ENCODE measurements at places on chromosomes 1 and 21. TPM values are rescaled to one million over a fixed set of nuclear protein-coding genes. Genes with fewer than 3 reads are reported as not detected.

The RGS13 gene
- total RNA-seq, result 0.77 TPM

The SHISAL2A gene
- total RNA-seq, result not detected

The PAPPA2 gene
- total RNA-seq, result 0.12 TPM

The C1QTNF12 gene
- total RNA-seq, result 1.7 TPM

The S100A8 gene
- total RNA-seq, result 13.1 TPM

The WLS gene
- 273 TPM for total RNA-seq

The IL20 gene
- total RNA-seq, result not detected

The MYCL gene
- 0.69 TPM for total RNA-seq

The BARHL2 gene
- total RNA-seq, result not detected

The CDC20 gene
- 0.54 TPM for total RNA-seq

DNA sequence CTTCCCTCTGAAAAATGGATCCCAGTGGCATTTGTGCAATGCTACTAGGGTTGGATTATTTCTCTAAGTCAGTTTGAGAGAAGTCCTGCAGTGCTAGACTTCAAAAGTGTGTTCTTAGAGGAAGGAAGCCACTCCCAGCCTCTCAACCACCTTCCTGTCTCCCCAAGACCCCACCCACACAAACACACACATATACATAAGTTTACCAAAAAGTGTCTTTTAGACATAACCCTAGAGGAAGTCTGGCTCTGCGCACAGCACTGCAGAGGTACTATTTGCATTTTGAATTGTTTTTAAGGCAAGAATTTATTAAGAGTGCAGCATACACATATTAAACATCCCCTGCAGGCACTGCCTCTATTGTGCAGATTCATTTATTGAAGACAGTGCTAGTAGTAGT lies 127.3 kb downstream of the HHIPL2 start:
- no peak overlapping the region for H3K4me3 ChIP-seq
- H3K36me3 ChIP-seq, result no peaks in the 10 kb centered on the region
- H3K27me3 ChIP-seq, result no peaks in the 10 kb centered on the region

GRCh38 chr1:84174051-84174556 lies 30.0 kb downstream of the PRKACB start:
- no peaks in the 10 kb centered on the region for H3K27me3 ChIP-seq
- H3K36me3 ChIP-seq, result no peaks in the 10 kb centered on the region
- ATAC-seq, result no peak
- H3K4me3 ChIP-seq, result no peak overlapping the region
- no peak overlapping the region for H3K27ac ChIP-seq
- H3K4me1 ChIP-seq, result no peaks in the 10 kb centered on the region

GRCh38 chr1:51842261-51842660 lies 36.3 kb downstream of the NRDC start:
- H3K36me3 ChIP-seq, result no peaks in the 10 kb centered on the region
- H3K27me3 ChIP-seq, result no peaks in the 10 kb centered on the region
- no peak overlapping the region for H3K27ac ChIP-seq
- no peaks in the 10 kb centered on the region for H3K4me1 ChIP-seq

DNA sequence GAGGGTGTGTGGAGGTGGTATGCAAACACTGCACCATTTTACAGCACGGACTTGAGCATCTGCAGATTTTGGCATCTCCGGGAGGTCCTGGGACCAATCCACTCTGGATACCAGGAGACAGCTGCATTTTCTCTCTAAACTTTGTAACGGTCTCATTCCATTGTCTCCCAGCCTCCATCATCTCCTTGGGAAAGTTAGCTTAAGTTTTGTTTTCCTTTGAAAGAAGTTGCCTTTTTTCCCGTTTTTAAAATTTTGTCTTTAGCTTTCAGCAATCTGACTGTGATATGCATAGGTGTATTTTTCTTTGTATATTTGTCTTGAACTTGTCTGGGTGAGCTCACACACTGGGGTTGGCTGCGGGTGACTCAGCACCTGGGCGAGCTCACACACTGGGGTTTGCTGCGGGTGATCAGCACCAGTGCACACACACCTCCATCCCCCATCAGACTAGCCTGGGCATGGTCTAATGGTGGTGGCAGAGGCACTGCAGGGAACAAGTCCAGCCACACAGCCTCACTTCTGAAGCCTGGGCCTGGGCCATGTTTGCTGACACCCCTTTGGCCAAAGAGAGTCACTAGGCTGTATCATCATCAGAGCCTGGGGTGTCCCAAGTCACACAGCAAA lies 32.1 kb upstream of the COL18A1 start:
- no peaks in the 10 kb centered on the region for H3K36me3 ChIP-seq
- H3K27me3 ChIP-seq, result no peaks in the 10 kb centered on the region
- ATAC-seq, result no peak
- H3K4me1 ChIP-seq, result no peaks in the 10 kb centered on the region
- no peak overlapping the region for H3K4me3 ChIP-seq
- no peak overlapping the region for H3K27ac ChIP-seq

DNA sequence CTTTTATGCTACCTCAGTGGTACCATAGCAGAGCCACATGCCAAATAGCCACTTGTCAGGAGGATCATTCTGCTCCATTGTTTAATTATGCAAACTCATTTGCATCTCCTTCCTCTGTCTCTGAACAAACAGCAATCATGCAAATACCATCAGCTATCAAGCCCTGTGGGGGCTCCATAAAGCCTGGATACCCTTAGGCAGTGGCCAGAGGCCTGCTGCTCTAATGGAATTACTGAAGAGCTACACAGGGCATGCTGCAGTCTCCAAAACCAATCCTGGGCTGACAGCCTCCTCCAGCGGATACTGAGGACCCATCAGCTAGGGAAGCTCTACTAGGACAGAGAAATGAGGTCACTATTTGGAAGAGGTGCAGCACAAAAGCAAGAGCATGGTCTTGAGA lies 376.3 kb downstream of the KCNH1 start:
- no peak for ATAC-seq
- H3K27me3 ChIP-seq, result no peaks in the 10 kb centered on the region
- H3K4me3 ChIP-seq, result no peak overlapping the region
- H3K36me3 ChIP-seq, result no peaks in the 10 kb centered on the region
- H3K27ac ChIP-seq, result no peak overlapping the region
- H3K4me1 ChIP-seq, result no peaks in the 10 kb centered on the region

GRCh38 chr1:3774276-3774945 lies 1.9 kb downstream of the SMIM1 start:
- ATAC-seq, result no peak
- H3K4me3 ChIP-seq, result no peak overlapping the region
- H3K4me1 ChIP-seq, result no peaks in the 10 kb centered on the region
- H3K27ac ChIP-seq, result peak overlapping the region; percentile 86
- H3K36me3 ChIP-seq, result no peaks in the 10 kb centered on the region
- no peaks in the 10 kb centered on the region for H3K27me3 ChIP-seq

DNA sequence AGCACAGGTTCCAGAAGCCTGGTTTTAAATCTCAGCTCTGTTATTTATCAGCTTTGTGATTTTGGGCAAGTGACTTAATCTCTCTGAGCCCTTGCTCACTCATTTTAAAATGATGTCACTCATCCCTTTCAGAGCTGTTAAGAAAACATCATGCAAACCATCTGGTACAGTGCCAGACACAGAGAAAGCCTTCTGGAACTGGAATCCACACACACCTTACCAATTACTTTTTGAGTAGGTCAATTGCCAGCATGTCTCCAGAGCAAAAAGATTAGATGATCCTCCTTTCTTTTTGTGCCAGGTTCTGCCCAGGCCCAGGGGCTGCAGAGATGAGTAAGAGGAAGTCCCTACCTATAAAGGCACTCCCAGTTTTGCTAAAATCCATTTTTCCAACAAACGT lies 61.3 kb downstream of the ROR1 start:
- H3K36me3 ChIP-seq, result no peaks in the 10 kb centered on the region
- peaks cover under 1% of the 10 kb centered on the region for H3K4me1 ChIP-seq
- no peak overlapping the region for H3K27ac ChIP-seq
- no peak for ATAC-seq
- H3K27me3 ChIP-seq, result no peaks in the 10 kb centered on the region
- H3K4me3 ChIP-seq, result no peak overlapping the region

- H3K27me3 ChIP-seq, result no peaks in the 10 kb centered on the region
- no peaks in the 10 kb centered on the region for H3K36me3 ChIP-seq
- ATAC-seq, result no peak
- no peak overlapping the region for H3K27ac ChIP-seq
These were observed 429.8 kb upstream of the C1orf87 start for GRCh38 chr1:60503266-60503925.

DNA sequence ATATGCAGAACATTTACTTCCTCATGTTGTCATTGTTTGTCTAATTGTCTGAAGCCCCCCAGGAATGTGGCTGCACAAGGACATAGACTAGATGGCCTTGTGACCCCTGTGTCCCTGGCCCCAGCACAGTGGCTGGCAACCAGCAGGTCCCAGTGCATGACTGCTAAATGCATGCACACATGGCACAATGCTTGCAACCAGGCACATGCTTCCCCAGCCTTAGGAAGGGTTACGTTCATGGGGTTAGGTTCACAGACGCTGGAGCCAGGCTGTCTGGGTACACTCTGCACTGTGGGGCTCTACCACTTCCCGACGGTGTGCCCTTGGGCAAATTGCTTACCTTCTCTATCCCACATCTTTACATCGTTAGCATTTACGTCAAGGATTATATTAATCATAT lies 21.2 kb upstream of the CLIC6 start:
- H3K27me3 ChIP-seq, result peaks cover 36% of the 10 kb centered on the region
- no peak for ATAC-seq
- no peaks in the 10 kb centered on the region for H3K4me1 ChIP-seq
- H3K27ac ChIP-seq, result no peak overlapping the region

- H3K4me1 ChIP-seq, result no peaks in the 10 kb centered on the region
- no peak for ATAC-seq
- H3K36me3 ChIP-seq, result no peaks in the 10 kb centered on the region
These were observed 157.3 kb downstream of the GRIK3 start for GRCh38 chr1:36876990-36877389.

DNA sequence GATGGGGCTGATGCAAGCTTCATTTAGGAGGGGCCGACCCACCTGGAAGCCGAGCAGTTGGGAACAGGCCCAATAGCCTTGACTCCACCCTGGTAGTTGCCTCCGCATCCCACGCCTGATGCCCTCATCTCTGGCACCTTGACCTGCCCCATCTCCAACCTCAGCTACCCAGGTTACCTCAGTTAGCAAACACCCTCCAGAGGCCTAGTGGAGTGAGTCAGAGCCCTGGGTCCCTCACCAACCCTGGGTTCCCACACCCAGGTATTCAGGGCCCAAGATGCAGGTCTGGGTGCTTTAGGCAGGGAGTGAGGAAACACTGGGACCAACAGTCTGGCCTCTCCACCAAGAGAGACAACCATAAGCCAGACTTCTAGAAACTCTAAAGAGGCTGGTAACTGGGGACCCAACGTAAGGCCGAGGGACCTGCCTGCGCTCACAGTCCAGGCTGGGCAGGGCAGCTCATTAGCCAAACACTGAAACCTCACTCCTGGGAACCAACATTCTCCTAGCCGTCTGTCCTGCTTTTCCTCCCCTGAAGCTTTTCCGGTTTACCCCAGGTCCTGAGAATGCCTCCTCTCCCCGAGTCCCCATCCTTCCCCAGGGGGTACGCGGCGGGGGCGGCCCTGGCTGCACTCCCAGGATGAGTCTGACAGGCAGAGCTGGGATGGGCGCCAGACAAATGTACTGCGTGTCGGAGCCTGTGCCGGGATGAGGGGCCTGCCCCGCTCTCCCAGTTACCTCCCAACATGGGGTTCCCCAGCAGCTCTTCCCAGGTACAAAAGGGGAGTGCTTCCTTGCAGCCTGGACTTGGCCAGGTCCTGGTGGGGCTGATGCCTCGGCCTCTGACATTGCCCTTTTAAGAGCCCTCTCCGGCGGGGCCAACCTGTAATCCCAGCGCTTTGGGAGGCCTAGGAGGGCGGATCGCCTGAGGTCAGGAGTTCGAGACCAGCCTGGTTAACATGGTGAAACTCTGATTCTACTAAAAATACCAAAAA lies 8.9 kb upstream of the CELSR2 start:
- ATAC-seq, result peak; percentile 40
- peaks cover 4% of the 10 kb centered on the region for H3K27me3 ChIP-seq
- H3K27ac ChIP-seq, result peak overlapping the region; percentile 3
- H3K4me3 ChIP-seq, result no peak overlapping the region
- H3K4me1 ChIP-seq, result peaks cover 32% of the 10 kb centered on the region

DNA sequence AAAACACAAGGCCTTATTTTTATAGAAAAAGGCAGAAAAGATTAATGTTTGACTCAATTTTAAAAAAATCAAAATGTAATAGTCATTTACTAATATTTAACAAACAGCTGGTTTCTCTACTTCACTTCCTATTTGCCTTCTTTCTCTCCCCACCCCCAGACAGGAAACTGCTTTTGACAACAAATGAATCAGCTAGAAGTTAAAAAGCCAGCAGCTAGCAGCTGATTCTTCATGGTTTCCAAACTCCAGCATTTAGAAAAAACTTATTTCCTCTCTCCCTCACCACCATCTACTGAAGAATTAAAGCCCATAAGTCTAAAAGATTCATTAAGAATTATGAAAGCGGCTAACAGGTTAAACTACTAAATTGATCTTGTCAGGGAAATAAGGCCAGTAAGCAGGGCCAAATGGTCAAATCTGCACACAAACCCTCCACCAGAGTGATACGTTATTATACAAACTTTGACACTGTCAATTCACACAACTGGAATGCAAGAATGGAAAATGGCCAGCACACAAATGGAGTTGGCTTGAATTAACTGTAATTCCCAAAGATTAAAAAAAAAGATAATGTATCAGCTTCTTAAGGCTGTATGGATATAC lies 4.0 kb downstream of the WDR26 start:
- no peaks in the 10 kb centered on the region for H3K27me3 ChIP-seq
- H3K36me3 ChIP-seq, result peaks cover 17% of the 10 kb centered on the region
- H3K4me3 ChIP-seq, result peak overlapping the region; percentile 84
- ATAC-seq, result no peak
- peaks cover 25% of the 10 kb centered on the region for H3K4me1 ChIP-seq

- H3K27me3 ChIP-seq, result no peaks in the 10 kb centered on the region
- H3K27ac ChIP-seq, result peak overlapping the region; percentile 31
- ATAC-seq, result peak; percentile 58
- H3K4me1 ChIP-seq, result no peaks in the 10 kb centered on the region
- H3K4me3 ChIP-seq, result peak overlapping the region; percentile 10
These were observed 87.2 kb downstream of the SYT2 start for GRCh38 chr1:202623075-202623474.

- peaks cover 20% of the 10 kb centered on the region for H3K4me1 ChIP-seq
- no peak overlapping the region for H3K4me3 ChIP-seq
- no peak for ATAC-seq
- no peaks in the 10 kb centered on the region for H3K36me3 ChIP-seq
- H3K27ac ChIP-seq, result no peak overlapping the region
These were observed 43.2 kb upstream of the ARHGAP29 start for GRCh38 chr1:94280541-94280940.

DNA sequence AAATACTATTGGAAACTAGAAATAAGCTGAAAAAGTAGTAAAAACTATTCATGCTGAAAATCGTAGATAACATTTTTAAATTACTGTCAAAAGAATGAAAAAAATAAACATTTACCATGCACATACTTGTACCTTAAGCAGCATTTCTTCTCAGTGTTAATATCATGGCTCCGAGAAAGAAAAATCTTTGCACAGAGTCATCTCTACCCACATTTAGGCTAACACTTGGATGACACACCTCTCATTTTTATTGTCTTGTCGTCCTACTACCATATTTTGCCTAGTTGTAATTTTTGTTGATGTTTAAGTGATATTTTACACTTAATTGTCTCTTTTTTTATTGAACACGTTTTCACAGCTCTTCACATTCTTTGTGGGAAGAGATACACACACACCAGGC lies 1.7 kb upstream of the TNFSF4 start:
- no peaks in the 10 kb centered on the region for H3K27me3 ChIP-seq
- no peak for ATAC-seq
- no peak overlapping the region for H3K27ac ChIP-seq
- no peaks in the 10 kb centered on the region for H3K4me1 ChIP-seq

- no peaks in the 10 kb centered on the region for H3K27me3 ChIP-seq
- no peaks in the 10 kb centered on the region for H3K36me3 ChIP-seq
These were observed 32.9 kb downstream of the TNFSF18 start for GRCh38 chr1:173017792-173018191.

Data from gastroesophageal sphincter (tissue), 4 donors.